Esophagus squamous epithelium (tissue), 5 donors: ENCODE measurements at places on chromosomes 6 and 20.

DNA sequence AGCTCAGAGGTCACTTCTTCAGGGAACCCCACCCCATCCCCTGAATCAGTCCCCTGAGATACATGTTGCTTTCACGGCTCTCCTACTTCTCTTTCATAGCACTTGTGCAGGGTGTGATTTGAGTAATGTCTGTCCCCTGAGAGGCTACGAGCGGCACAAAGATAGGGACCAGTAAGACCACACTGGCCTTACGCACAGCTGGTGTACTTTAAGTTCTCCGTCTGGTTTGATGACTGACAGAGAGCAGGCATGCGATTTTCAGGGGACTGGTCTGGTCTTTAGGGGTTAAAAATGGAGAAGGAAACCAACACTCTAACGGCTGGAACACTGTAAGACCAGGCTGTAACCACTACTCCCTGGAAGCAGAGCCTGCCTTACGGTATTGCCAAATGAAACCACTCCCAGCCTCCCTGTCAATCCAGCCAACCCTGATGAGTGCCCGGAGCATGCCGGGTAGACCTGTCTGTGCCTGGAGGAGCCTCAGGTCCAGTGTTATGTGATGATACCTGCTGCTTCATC is 47.1 kb downstream of the ELMO2 start:
- no peak for DNase-seq

DNA sequence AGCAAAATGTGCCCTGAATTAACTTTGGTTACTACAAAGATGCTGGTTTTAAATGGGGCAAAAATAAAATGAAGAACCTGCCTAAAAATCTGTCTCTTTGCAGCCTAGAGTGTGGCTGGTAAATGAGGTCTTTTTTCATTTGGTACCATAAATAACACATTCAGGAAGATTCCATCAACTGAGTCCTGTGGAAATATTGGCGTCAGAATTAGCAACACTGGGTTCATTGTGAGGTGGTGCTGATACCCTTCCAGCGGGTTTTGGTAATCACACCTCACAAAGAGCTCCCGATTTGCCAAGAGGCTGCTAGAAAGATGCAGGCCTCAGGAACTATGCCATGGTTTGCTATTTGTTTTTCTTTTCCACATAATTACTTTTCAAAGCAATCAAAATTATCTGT is 55.3 kb downstream of the FAM50B start:
- DNase-seq = no peak

DNA sequence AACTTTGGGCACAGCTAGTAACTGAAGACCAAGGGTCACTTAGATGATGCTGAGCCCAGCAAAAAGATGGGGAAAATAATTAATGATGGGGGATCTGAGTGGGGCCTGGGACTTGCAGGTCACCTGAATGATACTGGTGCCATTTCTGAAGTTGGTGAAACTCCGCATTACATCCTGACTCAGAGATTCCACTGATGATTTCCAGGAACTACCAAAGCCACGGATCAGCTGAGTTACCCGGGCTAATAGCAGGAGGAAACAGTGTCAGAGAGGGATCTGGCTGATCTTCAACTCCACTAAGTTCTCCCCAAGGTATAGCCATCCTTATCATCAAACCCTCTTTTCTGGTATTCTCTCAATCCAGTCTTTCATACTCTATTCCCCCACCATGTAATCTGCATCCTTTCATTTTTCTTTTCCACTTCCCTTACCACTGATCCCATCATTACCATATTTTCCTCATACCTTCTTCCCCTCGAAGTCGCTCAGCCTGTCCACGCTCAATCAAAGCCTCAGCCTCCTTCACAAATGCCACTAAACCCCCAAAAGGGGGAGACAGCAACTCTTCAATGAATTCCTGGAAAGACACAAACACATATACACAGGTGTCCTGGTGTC is 20.2 kb downstream of the VPS52 start:
- no peak for DNase-seq

GRCh38 chr6:42452171-42453030 is 675 bp upstream of the TRERF1 start:
- no peak for DNase-seq

DNA sequence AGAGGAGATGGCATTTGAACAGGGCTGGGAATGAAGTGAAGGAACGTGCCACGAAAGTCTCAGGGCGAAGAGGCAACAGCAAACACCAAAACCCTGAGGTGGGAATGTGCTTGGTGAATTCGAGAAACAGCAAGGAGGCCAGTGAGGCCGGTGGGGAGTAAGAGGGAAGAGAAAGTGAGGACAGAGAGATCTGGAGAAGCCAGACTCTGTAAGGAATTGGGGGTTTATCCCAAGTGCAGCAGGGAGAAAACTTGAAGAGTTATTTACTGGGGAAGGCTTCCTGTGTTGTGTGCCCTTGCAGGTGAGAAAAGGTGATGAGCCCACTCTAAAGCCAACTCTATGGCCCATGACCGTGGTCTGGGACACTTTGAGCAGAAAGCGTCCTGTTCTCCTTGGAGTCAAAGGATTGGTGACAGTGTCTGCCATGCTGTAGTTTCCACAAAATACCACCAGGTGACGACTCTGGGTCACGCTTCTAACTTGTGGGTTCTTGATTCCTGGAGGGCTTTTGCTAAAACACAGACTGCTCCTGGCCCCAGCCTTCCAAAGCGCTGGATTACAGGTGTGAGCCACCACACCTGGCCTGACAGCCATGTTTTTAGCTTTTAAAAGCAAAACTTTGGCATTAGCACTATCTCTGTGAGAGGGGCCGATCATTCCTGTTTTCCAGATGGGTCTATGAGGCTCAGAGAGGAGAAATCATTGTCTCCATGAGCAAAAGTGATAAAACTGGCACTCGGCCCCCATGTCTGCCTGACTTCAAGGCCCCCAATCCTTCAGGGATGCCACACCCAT is 18.0 kb upstream of the CSNK2A1 start:
- DNase-seq = no peak

DNA sequence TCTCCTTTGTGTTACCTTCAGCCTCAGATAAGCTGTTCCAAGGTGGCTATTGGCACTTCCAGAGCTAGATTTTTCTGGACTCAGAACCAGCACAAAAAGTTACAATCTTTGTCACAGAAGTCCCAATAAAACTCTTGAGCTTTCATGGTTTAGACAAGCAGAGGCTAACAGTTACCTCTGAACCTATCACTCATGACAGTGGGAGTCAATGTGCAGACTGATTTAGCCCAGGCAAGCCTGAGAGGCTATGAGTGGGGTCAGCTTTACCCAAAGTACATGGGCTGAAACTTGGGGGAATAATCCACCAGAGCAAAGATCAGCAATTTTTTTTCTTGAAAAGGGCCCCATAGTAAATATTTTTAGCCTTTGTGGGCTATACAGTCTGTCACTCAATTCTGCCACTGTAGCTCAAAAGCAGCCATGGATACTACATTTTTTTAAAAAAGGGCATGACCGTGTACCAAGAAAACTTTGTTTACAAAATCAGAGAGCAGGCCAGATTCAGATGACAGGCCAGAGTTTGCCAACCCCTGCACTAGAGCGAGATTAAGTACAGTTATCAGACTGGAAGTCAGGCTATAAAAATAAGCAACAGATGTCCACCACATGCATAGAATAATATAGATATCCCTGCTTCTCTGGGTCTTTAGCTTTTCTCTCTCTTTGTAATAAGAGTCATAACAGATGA is 20.0 kb downstream of the CCN2 start:
- no peak for DNase-seq

- no peak for DNase-seq
These were observed 2.3 kb upstream of the DLK2 start for GRCh38 chr6:43457643-43458042.

DNA sequence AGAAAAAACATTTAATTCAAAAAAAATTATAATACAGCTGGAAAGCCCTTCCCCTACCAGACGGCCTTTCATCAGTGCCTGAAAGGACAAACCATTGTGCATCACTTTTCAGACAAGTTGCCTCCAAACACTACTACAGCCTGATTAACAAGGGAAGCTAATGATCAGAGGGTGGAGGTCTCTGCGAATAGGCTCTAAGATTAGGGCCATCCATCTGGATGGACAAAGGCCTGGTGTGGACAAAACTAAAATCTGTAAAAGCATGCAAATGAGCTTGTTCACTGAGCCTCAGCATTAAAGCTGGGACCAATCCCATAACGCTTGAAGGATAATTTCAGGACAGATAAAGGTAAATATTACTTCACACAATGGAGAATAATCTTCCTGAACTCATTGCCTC is 228.7 kb upstream of the PLN start:
- DNase-seq = no peak

GRCh38 chr6:108210556-108210955 is 44.7 kb downstream of the NR2E1 start:
- no peak for DNase-seq

DNA sequence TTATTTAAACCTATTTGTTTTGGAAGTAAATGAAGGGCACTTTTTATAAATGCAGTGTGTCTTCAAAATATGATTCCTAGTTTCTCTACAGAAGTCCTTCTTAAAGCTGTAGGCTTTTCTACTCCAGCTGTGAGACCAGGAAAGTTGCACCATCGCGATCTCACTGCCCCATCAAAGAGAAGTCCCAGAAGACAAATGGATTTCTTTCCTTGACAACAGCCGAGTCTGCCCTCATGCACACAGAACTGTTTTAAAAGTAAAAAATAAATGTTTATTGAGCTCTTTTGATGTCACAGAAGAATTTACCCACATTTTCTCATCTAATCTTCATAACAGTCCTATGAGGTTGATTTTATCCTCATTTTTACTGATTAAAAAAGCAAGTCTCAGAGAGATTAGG is 324.4 kb upstream of the NT5E start:
- no peak for DNase-seq

- no peak for DNase-seq
These were observed 15.1 kb upstream of the DEK start for GRCh38 chr6:18279422-18279821.

- no peak for DNase-seq
These were observed 119.2 kb upstream of the INSM1 start for GRCh38 chr20:20248620-20249200.

GRCh38 chr6:4439159-4439558 is 303.8 kb upstream of the ECI2 start:
- no peak for DNase-seq

DNA sequence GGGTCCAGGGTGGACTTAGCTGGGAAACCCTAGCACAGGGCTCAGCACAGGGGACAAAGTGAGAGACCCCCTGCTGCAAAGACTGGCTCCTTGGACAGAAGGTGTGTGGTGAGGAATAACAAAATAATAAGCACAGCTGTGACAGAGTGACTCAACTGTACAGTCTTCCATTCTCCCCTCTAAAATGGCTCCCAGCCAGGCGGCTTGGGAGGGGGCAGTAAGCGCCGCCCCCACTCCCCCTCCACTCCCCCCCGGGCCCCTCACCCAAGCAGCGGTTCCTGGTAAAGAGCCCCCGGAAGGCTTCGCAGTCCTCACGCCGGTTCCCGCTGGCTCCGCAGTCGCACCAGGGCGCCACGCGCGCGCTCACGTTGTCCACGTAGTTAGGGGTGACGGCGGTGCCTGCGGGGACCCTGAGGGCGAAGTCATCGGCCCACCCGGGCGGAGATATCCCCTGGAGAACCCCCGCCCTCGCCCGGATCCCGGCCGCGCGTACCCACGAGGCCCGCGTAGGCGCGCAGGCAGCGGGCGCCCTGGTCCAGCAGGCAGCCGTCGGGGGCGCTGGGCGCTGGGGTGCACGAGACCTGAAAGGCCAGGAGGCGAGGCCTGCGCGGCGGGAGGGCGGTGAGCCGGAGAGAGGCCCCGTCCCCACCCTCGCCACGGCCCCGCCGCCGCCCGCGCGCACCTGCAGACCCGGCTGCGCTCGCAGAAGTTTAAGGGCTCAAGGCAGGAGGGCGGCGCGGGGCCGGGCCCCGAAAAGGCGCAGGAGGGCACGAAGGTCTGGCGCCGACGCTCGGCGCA is 2.7 kb downstream of the GFRA4 start:
- DNase-seq = no peak

- DNase-seq = no peak
These were observed 555 bp upstream of the ZBTB46 start for GRCh38 chr20:63831646-63831992.

DNA sequence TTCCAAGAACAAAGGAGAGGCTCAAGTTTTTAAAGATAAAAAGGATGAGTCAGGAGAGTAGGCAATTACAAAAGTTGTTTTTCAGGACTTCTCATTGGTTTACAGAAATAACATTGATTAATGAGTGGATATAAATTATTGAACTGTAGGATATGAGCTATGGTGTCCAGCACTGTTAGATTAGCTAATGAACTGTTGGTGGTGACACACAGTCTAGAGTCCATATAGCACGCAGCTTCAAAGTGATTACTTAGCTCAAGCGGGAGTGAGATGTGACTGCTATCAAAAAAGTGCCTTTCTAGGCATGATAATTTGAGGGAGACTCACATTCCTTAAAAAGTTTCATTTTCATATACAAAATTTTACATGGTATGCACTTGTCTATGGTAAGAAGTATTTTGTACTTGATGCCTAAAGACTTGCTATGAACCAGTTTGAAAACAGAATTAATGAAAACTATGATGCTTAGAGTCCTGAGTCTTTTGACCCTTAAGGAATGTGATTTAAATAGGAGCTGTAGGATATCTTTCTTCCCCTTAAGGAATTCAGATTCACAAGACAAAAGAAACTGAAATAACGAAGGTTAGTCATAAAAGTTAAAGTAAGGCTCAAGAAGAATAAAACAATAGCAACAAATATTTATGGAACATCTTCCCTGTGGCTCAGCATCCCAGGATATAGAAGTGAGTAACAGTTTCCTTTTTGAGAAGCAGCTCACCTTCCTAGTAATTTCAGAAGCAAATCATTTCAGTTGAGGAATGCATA is 22.2 kb upstream of the ADIG start:
- DNase-seq = no peak

DNA sequence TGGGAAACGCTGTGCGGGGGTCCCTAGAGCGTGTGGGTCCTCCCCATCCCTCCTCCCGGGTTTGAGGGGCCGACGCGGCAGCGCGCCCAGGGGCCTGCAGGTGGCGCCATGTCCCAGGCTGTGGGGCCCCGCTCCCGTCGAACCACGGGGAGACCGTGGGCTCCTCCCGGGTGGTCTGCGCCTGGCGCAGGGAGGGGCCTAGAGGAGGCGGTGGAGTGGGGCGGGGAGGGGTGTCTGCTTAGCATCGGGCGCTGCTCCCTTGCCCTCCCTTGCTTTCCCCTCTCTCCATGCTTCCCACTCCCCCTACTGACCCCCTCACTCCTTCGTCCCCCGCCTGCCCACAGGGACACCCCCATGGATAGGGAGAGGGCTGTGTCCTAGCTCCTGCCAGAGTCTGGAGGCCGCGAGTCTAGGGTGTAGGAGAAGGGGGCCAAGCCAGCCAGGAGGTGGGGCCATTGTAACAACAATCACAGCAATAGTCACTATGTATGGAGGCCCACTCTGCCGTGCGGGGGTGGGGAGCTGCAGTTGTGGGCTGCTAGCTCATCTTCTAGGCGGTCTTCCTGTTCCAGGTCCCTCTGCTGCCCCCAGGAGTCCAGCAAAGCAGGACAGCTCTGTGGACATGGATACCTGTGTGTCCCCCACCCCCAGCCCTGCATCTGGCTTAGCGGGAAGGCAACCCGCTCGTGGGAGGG is 51.7 kb downstream of the CHMP4B start:
- no peak for DNase-seq

GRCh38 chr6:4272996-4273395 is 137.6 kb upstream of the ECI2 start:
- DNase-seq = no peak

GRCh38 chr6:32082478-32082877 is 26.7 kb downstream of the TNXB start:
- DNase-seq = no peak
